Stimulated activated CD8-positive, alpha-beta memory T cell treated with anti-CD3 and anti-CD28 coated beads, Interleukin-7, amount 100 ng/mL, for 4 hours (primary cell): ENCODE measurements at places on chromosomes 1 and 21.

DNA sequence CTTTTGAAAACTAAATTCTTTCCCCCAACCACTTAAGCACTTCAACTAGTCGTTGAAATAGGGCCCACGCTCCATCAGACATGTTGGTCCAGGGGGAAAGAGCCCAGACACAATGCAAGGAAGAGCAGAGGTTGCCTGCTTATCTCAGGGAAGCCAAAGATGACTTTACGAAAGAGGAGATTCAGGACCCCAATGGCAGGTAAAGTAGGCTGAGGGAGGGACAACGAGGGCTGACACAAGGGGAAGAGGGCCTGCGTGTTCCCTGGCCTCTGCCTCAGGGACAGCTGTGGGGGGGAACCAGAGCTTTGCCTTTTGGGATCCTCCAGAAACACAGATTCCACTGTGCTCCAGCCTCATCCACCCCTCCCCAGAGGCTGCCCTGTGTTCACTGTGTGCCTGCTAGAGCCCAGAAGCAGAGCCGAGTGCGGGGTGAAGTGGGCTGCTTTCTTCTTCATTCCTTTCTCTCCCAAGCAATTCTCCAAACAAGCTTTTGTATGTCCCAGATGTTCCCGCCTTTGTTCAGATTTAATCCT is 135.5 kb upstream of the GRIK3 start:
- DNase-seq, result no peak

DNA sequence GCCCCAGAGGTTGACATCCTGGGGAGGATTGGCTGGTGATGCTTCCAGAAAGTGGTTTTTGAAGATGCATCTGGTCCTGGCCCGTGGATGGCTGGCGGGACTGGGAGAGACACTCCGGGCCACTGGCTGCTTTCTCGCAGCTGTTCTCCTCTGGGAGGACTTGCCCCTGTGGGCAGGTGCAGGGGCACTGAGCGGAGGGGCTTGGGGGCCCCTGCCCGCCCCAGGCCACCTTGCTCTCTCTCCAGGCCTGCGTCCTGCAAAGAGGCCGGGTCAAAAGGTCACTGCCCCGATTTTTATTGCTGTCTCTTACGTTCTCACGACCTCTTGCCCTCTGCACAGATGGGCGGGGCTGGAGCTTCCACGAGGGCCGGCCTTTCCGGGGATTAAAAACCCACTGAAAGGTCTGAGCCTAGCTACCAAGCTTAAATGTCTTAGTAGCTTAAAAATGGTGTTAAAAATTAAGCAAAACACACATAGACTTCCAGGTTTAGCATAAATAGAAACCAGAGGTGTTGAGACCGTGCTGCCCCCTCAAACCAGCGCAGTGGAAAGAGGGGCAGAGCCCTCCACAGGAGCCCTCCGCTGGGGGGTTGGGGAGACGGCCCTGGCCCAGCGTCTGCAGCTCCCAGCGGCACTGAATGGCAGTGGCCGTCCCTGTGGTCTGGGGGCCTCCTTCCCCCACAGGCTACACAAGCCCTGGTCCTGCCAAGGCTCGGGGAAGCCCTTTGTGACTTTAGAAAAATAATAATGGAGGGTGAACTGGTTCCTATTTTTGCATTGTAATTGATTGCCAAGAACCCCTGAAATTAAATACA is 43.9 kb downstream of the SKI start:
- DNase-seq, result no peak

- no peak for DNase-seq
Observed at GRCh38 chr1:201554190-201554600, 15.3 kb downstream of the NAV1 start.

DNA sequence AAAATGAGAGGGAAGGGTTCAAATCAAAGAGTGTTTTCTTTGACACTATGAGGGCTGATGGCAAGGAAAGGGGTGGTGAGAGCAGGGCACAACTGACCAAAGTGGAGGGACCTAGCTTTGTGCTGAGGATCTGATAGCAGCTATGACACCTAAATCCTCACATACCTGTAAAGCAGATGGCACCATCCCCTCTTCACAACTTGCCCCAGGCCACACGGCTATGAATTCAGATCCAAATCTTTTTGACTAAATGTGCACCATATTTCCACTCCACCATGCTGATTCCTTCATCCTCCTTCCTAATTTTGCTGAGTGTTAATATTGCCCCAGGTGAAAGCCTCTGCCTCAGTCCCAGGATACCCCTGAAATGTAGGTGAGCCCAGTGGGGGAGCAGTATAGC is 385.7 kb downstream of the PLPP3 start:
- no peak for DNase-seq

- no peak for DNase-seq
Observed at GRCh38 chr1:40817791-40818263, 34.2 kb downstream of the KCNQ4 start.

GRCh38 chr1:84223751-84224432 is 77.6 kb upstream of the SAMD13 start:
- DNase-seq, result no peak

GRCh38 chr1:195597891-195598290 is 1010.3 kb downstream of the KCNT2 start:
- no peak for DNase-seq

DNA sequence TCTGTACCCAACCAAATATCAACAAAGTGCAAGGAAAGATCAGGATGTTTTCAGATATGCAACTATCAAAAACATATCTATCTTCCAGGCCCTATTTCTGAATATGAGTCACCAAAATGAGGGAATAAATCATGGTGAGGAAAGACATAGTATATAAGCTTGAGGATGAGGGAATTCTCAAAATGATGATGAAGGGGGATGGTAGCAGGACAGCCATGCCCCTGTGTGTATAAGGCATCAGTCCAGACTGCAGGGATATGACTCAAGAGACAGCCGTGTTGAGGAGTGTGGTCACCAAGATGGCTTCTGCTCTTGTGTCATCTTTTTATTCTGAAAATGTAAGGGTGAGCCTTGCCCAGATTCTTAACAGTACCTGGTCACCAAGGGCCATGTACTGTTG is 4.4 kb upstream of the WDR64 start:
- DNase-seq, result no peak

GRCh38 chr1:53541761-53542550 is 82.8 kb downstream of the DMRTB1 start:
- no peak for DNase-seq

DNA sequence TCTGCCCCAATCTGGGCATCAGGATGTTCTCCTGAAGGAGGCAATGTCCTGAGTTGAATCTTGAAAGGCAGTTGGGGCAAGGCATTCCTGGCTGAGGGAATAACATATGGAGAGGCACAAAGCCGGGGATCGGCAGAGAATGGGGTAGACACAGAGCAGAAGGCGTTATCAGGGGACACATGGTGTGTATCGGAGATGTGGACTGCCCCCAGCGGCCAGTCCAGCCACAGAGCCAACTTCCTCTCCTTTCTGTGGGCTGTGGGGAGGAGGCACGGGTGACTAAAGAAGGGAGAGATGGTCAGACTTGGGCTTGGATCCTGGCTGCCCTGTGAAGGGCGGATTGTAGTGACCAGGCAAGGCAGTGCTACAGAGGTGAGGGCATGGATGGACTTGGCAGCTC is 32.1 kb downstream of the FOXD2 start:
- no peak for DNase-seq

- no peak for DNase-seq
Observed at GRCh38 chr1:178599745-178600144, 86.8 kb downstream of the TEX35 start.

DNA sequence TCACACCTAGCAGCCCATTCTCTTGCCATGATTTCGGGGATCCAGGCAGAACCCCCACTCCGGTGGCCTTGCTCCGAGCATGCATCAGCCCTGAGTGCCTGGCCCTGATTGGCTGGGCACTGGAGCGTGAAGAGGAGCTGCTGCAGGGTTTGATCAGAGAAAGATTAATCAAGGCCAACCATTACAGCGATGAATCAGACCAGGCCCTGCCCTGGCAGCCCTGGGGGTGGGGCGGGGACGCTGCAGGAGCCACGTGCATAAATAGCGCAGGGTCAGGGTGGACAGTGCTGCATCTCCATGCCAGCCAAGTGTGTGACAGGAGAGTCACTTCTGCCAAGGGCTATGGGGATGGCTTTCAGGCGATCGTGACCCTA is 3.4 kb upstream of the FAM131C start:
- no peak for DNase-seq

DNA sequence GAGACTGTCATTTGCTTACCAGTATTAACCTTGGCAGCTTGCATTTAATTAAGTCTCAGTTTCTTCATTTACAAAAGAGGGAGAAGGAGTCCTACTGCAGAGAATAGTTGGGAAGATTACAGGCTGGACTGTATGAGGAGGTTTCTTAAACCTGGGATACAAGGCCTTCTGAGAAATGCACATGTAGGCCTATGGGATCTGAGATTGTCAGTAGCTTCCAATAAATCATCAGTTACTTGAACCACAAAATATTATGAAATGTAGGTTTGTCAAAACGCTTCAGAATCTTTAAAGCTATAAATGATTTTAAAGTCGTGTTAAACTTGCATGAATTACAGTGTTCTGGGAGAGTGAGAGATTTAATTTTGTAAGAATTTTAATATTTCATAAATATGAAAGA is 69.6 kb downstream of the NRIP1 start:
- DNase-seq, result no peak

- no peak for DNase-seq
Observed at GRCh38 chr1:226082959-226083301, 20.4 kb downstream of the H3-3A start.

GRCh38 chr1:162003830-162004215 is 19.8 kb downstream of the OLFML2B start:
- DNase-seq, result no peak

- no peak for DNase-seq
Observed at GRCh38 chr1:168335500-168335899, 54.8 kb downstream of the TBX19 start.

DNA sequence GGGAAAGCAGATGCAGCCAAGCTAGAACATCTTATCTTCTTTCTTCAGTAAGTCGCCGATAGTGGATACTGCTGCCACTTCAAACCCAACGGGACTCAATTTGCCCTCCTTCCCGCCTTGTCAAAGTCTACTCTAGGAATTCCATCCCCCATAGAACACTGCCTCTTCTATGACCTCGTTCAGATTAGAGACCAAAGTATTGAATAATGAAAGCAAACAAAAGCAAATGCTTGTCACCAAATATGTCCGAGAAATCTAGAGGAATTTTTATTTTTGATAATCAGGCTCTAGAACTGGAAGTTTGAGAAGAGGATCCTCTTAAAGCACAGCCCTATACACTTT is 853 bp upstream of the RRAGC start:
- DNase-seq, result no peak

- DNase-seq, result no peak
Observed at GRCh38 chr1:151817353-151817730, 12.1 kb upstream of the LINGO4 start.

GRCh38 chr1:223411309-223411708 is 18.1 kb downstream of the CCDC185 start:
- no peak for DNase-seq

DNA sequence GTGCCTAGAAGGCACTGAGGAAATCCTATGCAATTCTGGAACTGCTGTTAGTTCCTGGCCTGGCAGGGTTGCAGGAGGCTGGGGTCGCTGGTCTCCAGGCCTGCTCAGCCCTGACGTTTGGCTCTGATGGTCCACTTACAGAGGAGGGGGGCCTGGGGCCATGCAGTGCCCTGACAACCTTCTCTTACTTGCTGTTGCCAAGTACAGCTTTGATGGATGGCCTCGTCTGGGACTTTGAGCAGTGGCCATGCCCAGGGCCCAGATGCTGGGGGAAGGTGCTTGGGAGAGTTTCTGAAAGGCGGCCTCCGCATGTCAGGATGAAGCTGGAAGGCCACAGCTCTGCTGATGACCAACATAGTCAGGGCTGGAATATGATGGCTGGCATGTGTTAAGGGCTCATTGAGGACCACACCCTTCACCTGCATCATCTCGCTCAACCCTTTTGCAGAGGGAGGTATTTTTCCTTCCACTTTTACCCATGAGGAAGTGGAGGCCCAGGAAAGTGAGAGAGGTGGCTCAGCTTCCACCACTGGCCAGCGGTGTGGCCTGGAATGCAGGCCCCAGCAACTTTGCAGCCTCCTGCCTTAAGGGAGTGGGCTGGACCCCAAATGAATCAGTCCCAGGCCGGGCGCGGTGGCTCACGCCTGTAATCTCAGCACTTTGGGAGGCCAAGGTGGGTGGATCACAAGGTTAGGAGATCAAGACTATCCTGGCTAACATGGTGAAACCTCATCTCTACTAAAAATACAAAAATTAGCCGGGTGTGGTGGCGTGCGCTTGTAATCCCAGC is 34.7 kb upstream of the LRRC3 start:
- DNase-seq, result no peak

DNA sequence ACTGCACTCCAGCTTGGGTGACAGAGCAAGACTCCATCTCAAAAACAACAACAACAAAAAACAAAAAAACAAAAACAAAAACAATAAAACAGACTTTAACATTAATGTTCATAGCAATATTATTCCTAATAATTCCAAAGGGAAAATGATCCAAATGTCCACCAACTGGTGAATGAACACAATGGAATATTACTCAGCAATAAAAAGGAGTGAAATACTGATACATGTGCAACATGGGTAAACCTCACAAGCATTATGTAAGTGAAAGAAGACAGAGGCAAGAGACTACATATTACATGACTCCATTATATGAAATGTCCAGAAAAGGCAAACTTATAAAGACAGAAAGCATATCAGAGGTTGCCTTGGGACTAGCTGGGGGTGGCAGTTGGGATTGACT is 6.1 kb upstream of the TTF2 start:
- DNase-seq, result no peak

- no peak for DNase-seq
Observed at GRCh38 chr1:86068841-86069756, 87.5 kb downstream of the COL24A1 start.

- DNase-seq, result no peak
Observed at GRCh38 chr1:214116258-214116657, 128.5 kb downstream of the PROX1 start.

GRCh38 chr1:199218533-199218932 is 579.7 kb downstream of the PTPRC start:
- DNase-seq, result no peak

- no peak for DNase-seq
Observed at GRCh38 chr1:68216089-68216772, 16.1 kb downstream of the WLS start.

DNA sequence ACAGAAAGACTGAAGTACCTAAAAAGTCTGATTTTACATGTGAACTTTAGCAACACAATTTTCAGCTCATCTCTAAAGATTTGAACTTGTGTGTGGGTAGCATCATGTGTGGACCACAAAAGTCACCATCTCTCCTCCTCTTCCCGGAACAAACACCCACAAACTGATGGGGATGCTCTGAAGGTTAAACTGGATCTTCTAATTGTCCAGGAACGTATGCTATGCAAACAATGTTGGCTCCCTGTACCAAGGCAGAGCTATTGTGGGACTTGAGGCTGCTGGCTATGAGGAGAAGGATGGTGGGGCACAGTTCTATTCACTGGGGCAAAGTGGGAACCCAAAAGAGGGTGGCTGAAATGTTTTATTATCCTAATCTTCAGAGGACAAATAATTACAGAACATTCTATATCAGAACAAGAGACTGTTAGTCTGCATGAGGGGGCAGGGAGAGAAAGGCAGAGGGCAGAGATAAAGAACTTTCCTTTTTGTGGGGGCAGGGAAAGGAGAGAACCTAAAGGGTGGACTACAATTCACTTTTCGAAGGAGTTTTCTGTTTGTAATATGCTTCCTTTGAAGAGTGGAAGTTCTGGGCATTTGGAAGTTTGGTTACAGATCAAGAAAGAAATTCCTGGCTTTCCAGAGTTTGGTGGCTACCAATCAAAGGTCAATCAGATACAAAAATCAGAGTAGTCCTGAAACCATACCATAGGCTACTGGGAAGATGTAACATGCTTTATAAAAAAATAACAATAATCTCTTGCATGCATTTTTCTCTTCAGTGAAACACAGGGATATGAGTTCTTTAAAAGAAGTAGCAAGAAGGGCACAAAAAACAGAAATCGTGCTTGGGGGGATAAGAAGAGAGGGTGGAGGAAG is 62.9 kb downstream of the GADD45A start:
- no peak for DNase-seq

- DNase-seq, result peak; percentile 38
Observed at GRCh38 chr1:16235944-16236510, 956 bp downstream of the CPLANE2 start.
